ENCODE measurements at places on chromosomes 4 and X.

- peak; percentile 62 for DNase-seq
Observed at GRCh38 chrX:95318882-95319281, 1365.8 kb upstream of the DIAPH2 start.

DNA sequence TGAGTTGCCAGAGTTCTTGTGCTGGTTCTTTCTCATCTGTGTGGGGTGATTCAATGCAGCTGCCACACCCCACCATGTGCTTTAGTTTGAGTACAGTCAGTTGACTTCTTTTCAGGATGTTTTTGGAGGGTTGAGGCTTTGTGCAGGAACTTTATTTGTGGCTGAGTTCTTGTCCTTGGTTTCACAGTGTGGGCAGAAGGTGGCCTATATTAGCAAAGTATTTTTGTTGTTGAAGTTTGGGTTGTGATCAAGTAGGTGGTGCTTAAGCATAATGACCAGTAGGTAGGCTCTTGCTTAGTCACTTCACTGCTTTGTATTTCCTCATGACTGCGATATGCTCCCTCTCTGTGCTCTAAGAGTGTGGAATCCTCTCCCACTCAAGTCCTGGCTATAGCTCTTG lies 80.3 kb downstream of the ARHGAP24 start:
- DNase-seq, result no peak

- no peak for DNase-seq
Observed at GRCh38 chr4:24840362-24840761, 45.0 kb downstream of the SOD3 start.

DNA sequence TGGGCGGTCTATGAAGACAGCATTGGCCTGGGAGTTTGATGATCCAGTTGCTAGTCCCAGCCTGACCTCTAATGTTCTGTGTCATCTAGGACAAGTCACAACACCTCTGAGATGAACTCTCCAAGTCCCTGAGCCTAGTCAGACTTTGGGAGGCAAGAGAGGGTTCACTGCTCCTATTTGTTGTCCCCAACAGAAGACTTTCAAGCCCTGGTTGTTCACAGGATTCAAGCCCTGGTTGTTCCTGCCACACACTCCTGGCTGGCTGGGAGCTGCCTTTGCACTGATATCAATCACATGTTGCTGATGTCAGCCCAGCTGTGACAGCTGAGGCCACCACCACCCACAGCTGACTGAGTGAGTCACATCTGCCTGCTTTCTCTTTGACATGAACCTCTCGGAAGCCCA lies 253.2 kb upstream of the RASGEF1B start:
- no peak for DNase-seq

DNA sequence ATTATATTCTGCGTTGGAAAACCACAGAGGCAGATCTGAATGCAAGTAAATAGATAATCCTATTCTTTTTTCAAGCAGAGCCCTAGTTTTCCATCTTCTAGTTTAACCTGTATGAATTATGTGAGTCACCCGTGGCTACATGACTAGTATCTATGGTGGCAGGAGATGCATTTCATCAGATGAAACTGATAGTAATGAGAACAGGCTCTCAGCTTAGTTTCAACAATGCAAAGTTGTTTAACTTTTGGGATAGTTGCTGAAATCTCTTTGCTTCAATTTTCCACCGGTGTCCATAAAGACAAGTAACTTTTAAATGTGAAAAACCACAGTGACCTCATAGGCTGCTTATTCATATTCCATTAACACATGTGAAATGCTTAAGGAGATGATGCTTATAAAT lies 1317.4 kb upstream of the TENM3 start:
- no peak for DNase-seq

DNA sequence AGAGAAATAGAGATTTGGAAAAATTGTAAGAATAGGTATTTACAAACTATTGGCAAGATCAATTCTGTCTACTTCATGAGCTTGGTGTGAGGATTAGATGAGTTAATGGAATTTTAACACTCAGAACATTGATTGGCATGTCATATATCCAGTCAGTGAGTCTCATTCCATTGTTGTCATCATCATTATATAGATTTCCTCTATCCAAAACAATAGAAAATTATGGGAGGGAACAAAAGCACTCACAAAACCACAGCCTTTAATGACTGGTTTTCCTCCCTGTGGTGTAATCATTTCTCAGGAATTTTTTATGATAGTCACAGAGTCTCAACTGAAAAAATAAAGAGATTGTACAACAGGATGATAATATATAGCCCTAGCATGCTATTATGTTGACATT lies 21.1 kb downstream of the KLHL5 start:
- DNase-seq, result no peak

- DNase-seq, result no peak
Observed at GRCh38 chr4:84767168-84767567, 184.2 kb downstream of the CDS1 start.

DNA sequence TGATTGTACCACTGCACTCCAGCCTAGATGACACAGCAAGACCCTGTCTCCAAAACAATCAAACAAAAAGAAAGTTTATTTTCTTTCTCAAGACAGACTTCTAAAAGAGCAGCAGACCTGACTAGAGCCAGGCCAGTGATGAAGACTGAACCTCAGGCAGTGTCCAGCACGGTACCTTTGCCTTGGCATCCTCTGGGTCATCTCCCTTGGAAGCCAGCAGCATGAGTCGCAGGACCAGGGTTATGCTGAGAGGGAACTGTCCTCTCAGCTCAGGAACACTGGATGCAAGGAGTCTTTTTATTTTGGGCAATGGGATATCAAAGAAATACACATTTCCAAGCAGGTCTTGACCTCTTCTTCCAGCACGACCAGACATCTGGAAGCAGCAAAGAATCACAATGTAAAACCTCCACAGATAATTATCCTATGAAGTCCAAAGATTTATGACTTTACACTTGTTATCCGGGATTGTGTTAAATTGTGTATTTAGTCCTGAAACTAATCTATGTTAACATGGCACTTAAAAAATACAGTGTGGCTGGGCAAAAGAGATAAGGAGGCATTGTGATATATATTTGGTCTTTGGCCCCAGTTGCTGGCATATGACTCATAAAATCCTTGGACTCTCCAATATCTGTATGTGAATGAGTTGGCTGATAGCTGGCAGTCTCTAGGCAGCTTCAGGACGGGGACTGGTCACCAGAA lies 66.0 kb upstream of the DDX60 start:
- no peak for DNase-seq

DNA sequence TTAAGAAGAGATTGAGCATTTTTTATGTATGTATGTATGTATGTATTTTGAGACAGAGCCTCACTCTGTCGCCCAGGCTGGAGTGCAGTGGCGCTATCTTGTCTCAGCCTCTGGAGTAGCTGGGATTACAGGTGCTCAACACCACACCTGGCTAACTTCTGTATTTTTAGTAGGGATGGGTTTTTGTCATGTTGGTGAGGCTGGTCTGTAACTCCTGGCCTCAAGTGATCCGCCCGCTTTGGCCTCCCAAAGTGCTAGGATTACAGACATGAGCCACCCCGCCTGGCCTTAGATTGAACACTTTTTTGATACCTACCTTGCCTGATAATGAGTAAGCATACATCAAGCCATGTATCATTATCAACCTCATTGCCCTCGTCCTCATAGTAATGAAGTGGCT lies 2.7 kb downstream of the N4BP2 start:
- DNase-seq, result no peak

DNA sequence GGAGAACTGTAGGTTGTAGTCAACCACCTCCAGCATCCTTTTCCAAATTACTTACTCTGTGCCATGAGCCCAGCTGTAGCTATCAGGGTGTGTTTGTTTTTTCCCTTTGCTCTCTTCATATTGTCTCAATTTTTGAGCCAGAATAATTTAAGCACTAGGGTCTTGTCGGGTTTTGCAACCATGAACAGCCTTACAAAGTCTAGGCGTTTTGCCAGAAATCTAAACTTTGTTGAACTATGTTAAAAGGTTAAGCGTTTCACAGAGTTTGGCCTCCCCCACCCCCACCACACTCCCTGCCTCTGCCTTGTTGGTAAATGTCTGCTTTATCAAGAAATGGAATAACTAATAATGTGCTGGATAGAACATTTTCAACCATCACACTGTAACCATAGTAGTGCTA lies 190.6 kb upstream of the TTC29 start:
- DNase-seq, result no peak

DNA sequence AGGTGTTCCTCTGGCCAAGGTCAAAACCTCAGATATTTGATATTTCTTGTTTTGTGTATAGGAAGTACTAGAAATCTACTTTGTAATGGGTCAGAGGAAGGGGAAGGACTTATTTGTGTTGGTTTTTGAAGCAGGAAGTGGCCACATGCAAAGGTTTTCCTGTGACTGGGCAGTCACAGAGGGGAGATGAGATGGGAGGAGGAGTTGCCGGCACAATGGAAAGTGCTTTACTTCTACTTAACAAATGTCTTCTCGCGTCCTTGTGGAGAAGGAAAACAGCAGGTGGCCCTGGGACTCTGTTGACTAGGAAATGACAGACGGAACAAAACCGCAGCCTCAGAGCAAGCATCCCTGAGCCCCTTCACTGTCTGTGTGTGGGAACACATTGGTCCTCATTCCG lies 46.6 kb downstream of the SHROOM2 start:
- DNase-seq, result peak; percentile 40

DNA sequence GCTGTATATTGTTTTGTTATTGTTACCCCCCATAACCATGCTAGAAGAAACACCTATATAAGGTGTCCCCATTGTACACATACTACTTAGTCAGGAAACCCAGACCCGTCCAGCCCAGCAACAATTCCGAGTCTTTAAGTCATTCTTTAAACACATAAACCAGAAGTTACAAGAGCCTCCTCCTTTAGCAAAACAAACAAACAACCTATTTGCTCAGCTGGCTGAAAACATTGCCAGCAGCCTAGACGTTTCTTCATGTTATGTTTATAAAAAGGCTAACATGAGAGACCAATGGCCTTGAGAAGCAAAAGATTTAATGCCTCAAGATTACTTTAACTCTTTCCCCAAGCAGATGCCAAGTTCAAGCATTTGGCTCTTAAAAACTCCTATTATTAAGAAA lies 1.4 kb downstream of the ACOX3 start:
- no peak for DNase-seq

GRCh38 chr4:40199999-40200874 lies 3.4 kb downstream of the RHOH start:
- no peak for DNase-seq

DNA sequence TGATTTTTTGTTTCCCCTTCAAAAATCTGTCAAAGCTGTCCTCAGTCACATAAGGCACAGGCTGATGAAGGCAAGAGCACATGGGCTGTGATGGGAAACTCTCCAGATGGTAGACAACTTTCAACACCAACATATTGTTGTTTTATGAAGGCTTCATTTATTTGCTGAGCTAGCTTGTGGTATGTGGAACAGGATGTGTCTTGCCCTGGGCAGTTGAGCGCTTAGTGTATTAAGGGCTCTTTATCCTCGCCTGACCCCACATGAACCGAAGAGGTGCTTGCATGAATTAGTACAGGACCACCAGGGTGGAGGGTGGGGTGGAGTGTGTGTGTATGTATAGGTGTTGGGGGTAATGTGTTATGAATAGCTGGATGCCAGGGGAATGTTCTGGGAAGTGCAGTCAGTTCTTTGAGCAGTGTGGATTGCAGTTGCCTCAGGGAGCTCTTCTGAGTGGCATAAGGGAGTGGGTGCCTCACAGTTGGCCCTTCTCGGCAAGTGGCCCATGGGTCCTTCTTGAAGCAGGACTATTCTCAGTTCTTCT lies 103.1 kb downstream of the PHEX start:
- no peak for DNase-seq

DNA sequence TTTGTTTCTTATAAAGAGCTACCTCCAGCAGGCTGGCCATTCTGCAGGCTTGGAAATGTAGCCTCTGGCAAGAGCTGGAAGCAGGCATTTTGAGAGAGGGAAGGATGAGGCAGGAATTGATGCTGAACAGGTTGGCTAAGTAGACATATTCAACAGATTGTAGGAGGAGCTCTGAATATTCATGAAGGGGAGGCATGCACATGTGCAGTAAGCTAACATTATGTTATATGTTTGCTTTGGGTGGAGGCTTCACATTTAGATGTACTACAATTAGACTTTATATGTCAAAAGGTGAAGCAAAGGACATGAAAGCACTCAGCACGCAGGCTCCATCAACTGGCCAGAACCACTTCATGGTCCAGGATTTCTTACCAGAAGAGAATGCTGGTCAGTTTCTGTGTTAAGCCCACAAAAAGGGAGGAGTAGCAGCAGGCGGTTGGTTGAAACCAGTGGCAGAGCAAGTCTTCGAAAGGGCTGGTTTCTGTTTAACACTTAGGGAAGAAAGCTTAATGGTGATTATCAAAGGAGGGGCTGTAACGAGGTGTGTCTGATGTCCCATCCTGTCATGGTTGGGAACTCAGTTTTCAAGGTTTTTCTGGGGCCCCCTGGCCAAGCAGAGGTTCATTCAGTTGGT lies 54.8 kb downstream of the FGFBP1 start:
- DNase-seq, result no peak

- DNase-seq, result no peak
Observed at GRCh38 chr4:185870366-185870765, 58.4 kb upstream of the SORBS2 start.

GRCh38 chr4:76591992-76592391 lies 157.0 kb downstream of the SHROOM3 start:
- no peak for DNase-seq
